ENCODE measurements at places on chromosomes 7 and 10.

GRCh38 chr7:73972614-73973013 lies 55.4 kb upstream of the ELN start:
- no peak for DNase-seq

DNA sequence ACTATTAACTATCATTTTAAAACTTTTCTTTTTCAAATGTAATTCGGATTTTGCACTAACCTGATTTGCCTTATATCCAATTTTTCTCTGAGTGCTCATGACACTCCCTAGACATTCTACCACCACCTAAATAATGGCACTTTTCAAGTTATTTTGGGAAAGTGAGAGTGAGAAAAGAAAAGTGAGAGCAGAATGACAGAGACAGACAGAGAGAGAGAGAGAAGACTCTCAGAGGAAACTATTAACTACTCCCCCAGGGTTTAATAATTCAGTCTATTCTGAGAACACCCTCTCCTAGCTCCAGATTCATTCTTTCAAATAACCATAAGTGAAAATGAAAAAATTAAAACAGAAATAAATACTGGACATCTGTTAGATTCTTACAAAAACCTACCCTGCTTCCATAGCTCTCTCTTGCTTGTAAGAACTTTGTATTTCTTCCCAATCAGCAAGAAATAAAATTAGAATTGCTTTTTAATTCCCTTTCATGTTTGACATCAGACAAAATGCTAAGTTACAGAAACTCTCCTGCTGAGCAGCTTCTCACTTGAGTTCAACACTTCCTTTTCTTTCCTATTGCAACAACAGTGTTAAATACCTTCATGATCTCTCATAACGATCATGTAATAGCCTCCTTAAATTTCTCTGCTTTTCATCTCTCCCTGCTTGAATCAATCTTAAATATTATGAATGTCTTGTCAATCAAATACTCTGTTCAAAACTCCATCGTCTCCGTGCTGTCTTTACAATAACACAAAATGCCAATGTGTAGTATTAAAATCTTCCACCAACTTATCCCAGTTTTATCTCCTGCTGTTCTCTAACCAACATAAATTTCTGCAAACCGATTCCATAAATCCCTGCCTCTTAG lies 191.7 kb downstream of the SEMA3E start:
- no peak for DNase-seq

DNA sequence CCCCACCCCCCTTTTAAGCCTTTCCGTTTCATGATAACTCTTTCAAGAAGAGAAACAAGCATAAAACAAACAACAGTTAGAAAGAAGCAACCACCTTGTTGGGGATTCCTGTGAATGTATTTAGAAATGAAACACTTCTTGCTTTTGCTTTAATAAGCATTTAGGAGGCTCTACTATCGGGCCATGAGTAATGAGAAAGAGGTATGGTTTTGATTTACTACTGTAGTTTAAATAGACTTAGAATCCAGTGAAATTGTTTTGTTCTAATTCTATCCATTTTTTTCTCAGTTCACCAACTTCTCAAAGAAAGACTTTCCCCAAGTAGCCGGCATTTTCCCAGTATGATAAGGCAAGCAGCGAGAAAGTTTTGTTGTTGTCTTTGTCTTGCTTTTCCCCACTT lies 168.7 kb upstream of the HABP2 start:
- DNase-seq, result no peak

- DNase-seq, result no peak
These were observed 3.7 kb downstream of the GPER1 start for GRCh38 chr7:1091644-1092027.

DNA sequence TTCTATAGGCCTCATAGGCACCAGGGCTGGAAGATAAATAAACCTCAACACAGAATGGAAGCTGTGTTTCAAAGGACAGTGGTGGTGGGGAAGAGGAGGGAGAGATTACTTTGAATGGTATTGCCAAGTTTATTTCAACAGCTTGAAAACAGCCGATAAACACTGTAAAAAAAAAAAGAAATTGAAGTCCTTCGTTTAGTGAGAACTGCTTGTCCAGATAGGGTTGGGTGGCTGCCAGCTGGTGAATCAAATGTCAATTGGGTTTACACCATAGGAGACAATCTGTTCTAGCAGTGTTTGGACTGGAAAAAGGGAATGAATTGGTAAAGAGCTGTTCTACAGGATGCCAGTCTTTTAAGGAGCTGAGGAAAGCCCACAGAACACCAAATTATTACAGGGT lies 254.8 kb downstream of the PHF14 start:
- DNase-seq, result no peak

- DNase-seq, result no peak
These were observed 110.8 kb upstream of the EGFR start for GRCh38 chr7:54907981-54908380.

- DNase-seq, result no peak
These were observed 20.0 kb downstream of the GNA12 start for GRCh38 chr7:2824026-2824677.

DNA sequence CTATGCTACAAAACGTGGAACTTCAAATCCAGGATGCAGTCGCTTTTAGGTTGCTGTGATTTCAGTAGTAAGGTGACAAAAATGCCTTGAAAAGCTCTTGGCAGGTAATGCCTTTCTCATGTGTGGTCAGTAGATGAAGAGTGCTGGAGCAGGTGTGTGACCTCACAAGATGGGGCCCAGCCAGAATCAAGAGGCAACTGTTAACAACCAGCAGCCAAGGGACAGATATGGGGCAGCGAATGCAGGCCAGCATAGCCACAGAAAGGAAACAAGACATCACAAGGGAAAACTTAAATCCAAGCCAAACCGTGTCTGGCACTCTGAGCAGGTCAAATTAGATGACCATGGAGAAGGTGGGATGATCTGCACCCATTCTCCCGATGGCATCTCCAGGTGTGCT lies 12.3 kb downstream of the HUS1 start:
- no peak for DNase-seq

DNA sequence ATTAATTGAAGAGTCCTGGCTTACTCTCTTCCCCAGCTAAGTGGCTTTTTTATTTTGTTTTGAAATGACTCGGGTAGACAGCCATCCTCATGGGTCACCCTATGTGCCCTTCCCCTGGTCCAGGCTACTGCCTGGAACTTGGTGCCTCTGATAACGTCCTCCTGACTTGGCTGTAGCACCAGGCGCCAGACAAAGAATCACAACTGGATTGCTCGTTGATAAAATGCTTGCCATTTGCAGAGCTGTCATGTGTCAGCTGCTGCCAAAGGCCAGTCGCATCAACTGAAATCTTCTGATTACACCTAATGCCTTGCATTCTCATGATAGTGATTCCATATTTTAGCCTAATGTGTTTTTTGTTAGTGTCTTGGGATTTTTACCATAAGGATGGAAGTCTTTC lies 27.4 kb upstream of the ABLIM1 start:
- no peak for DNase-seq

- no peak for DNase-seq
These were observed 72.3 kb upstream of the DNAJB12 start for GRCh38 chr10:72426986-72427385.

DNA sequence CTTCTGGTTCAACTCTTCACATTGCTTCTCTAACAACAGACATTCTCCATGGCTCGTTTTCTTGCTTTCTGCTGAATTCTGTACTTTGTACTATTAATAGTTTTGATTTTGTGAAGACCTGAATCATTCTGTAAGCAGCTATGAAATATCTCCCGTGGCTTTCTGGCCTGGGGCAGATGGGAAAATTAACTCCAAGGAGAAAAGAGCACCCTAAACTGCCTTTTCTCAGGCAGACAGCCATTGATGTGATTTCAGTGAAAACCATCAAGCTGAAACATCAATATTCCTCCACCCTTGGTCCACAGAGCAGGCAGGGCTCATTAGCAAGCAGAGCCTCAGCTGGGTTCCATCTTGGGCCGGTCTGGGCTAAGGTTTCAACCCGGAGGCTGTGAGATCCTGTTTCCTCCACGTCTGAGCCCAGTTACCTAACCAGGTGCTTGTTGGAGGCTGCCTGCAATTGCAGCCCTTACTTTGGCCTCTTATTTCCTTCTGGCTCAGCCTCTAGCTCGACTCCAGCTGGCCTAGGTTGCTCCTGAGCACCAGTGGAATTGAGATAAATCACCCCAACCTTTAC lies 21.1 kb upstream of the EZH2 start:
- no peak for DNase-seq
